ENCODE measurements at places on chromosomes 7 and 10.

DNA sequence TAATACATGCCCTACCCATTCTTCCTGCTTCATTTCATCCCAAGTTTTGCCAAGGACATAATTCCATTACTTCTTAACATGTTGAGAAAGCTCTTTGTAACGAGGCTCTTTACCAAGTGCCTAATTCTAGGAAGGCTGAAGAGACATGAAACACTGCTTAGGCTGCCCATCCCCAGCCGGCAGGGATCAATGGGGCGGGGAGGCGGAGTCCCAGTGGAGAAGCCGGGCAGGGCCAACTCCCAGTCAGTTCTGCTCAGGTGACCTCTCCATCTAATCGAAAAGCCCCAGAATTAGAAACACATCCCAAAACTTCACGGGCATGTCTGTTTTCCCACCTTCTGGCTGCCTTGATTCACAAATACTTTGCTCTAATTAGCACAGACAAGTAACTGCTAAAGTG, 89.5 kb upstream of the LYZL1 start:
- DNase-seq, result no peak

- no peak for DNase-seq
Observed at GRCh38 chr7:110964775-110965174, 126.2 kb upstream of the LRRN3 start.

DNA sequence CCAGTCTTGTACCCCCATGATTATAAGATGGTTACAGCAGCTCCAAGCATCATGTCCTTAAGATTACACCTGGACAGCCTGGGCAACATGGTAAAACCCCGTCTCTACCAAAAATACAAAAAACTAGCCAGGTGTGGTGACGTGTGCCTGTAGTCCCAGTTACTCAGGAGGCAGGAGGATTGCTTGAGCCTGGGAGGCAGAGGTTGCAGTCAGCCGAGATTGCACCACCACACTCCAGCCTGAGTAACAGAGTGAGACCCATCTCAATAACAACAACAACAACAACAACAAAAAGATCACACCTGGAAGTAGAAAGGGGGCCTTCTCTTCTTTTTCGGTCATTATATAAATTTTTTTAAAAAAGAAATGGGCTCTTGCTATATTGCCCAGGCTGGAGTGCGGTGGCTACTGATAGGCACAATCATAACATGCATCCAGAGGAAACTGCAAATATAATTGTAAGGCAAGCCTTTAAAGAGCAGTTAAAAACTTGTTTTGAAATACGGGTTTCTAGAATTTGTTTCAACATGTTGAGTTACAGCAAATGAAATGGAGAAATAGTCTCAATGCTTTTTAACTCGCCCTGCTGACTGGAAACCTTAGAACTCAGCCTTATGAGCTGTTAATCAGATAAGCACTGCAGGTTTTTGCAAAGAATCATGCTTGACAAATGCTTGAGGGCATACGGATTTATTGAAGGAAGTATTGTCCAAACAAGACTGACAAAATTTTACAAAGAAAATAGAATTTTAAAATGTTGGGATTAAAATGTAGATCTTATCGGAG, 4.7 kb upstream of the ENTPD7 start:
- DNase-seq, result no peak

GRCh38 chr10:18660816-18661431, 1.7 kb downstream of the ARL5B start:
- no peak for DNase-seq

DNA sequence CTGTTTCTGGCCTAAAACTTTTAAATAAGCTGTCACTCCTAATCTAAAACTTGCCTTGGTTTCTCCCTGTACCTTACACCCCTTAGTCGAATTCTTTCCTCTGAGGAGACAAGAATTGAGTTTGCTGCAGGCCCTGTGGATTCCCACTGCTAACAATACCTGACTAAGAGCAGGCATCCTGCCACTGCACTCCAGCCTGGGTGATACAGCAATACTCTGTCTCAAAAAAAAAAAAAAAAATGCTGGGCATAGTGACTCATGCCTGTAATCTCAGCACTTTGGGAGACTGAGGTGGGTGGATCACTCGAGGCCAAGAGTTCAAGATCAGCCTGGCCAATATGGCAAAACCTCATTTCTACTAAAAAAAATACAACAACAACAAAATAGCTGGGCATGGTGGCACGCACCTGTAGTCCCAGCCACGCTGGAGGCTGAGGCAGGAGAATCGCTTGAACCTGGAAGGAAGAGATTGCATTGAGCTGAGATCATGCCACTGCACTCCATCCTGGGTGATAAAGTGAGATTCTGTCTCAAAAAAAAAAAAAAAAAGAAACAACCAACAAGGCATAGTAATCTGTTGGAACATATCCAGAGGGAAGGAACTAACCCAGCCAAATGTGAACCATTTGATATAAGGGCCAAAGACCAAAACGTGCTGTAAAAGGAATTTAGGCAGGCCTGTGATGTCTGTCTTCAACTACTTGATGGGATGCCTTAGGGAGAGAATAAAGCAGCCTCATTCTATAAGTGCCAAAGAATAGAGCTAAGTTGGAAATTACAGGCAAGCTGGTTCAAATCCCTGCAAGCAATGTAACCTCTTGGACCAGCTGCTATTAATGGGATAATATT, 732.7 kb upstream of the AUTS2 start:
- no peak for DNase-seq

- no peak for DNase-seq
Observed at GRCh38 chr7:83562289-83562688, 86.7 kb downstream of the SEMA3E start.

DNA sequence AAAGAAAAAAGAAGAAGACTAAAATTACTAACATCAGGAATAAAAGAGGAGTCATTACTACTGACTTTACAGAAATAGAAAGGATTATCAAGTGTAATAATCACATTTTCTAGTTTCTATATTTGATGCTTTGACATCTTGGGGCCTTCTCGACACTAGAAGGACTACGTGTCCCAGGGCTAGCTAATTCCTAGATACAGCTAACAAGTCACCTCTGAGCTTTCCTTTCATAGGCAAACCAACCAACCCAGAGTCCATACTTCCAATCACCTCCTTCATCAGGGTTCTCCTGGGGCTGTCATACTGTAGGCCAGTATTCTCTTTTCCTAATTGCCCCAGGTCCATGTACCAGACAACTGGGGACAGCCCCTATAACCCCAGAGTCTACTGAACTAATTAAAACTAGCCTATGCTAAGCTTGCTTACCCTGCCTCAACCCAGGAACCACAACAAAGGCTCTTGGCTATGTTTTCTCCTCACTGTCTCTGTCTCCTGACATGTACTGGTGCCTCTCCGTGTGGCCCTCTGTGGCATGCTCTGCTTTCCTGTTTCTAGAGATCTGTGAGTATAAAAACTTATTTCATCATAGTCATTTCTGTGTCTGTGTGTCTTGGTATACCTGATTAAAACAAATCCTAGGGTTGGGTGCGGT, 6.7 kb upstream of the PARP12 start:
- DNase-seq, result no peak

DNA sequence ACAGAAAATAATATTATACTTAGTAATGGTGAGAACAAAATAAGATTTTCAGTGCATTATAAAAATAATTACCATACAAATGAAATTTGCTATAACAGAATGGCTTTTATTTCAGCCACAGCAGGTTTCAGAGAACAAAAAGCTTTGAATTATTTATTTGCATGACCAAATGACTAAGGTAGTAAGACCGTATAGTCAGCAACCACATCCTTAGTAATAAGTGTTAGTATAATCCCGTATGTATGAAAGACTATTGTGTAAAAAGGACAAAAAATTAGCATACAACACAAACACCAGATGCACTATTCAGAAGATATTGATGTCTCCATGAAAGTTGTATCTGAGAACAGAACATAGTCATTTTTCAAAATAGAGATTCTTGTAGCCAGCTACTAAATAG, 12.2 kb downstream of the PDZD8 start:
- no peak for DNase-seq

DNA sequence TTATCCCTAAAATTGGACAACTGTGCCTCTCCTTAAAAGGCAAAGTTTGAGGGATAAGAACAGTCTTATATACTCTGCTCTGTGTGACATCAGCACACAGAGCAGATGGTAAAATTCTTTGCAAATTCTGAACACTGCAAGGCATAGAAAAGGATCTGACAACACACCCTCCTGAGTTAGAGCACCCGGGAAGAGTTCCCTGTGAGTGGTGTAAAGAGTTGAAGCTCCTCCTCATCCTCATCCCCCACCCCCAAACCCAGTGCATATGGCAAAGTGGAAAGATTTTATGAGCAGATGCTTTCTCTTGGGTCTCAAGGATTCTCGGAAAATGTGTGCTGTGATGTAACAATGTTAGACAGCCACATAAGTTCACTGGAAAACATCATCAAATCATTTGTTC, 40.0 kb upstream of the DGKI start:
- DNase-seq, result no peak

GRCh38 chr7:19020062-19020461, 97.4 kb downstream of the TWIST1 start:
- DNase-seq, result no peak

DNA sequence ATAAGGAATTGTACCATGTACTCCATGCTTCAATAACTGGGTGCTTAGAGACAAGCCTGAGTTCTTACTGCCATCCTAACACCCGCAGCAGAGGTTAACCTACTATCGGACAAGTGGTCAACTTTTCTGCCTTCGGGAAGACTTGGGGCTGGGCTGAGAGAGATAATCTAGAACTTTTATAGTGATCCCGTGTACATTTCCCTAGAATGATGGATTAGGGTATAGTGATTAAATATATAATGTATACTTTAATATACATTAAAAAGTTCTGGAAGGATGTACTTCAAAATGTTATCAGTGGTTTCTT, 12.2 kb upstream of the HNRNPF start:
- no peak for DNase-seq

DNA sequence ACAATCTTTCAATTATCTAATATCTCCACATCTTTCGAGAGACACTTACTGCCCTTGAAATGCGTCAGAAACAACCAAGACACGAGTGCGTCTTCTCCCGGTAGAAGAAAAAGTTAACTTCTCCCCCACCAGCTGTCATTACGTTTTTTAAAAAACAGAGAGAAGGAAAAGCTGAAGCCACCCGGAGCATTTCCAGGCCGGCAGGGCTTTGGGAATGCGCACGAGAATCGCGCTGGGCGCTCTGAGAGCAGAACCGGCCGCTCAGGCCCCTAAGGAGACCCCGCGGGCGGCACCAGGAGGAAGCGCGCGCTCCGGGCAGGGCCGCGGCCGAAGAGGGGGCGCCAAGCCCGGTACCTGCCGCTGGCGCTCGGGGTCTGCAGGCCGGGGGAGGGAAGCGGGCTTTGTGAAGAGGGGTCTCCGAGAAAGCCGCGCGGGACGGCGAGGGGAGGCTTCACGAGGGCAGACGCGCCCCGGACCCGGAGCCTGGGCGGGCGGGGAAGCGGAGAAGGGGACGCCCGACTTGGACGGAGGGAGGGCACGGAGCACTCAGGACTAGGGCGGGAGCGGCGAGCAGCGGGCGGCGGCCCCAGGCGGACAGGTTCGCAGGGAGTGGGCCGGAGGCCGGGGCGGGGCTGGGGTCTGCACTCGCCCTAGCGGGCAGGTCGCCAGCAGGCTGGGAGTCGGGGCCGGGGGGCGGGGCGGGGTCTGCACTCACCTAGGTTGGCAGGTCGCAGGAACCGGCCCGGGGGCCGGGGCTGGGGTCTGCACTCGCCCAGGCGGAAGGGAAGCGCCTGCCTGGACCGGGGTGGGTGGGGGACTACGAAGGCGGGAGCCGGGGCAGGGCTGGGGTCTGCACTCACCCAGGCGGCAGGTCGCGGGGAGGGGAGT, 932 bp downstream of the ESYT2 start:
- DNase-seq, result no peak

DNA sequence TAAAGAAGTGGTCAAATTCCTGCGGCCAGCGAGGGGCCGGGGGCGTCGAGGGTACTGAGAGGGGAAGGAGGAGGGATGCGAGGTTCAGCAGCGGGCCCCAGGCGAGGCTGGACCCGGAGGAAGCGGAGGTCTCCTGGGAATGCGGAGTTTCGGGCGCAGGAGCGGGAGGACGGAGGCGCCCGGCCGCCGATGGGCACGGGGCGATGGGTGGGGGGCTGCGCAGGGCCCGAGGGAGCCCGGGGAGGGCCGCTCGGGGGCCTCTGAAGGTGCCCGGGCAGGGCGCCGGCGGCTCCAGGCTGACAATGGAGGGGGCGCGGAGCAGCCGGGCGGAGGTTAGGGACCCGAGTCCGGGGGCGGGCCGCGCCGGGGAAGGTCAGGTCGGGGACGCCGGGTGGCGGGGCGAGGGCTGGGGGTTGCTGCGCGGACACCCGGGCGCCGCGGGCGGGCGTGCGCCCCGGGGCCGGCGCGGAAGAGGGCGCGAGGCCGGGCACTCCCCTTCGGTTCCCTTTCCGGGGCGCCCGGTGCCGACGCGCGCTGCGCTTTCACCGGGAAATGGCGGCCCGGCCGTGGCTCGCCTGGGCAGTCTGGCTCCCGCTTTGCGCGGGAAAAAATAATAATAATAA, 683 bp downstream of the MACROH2A2 start:
- no peak for DNase-seq

DNA sequence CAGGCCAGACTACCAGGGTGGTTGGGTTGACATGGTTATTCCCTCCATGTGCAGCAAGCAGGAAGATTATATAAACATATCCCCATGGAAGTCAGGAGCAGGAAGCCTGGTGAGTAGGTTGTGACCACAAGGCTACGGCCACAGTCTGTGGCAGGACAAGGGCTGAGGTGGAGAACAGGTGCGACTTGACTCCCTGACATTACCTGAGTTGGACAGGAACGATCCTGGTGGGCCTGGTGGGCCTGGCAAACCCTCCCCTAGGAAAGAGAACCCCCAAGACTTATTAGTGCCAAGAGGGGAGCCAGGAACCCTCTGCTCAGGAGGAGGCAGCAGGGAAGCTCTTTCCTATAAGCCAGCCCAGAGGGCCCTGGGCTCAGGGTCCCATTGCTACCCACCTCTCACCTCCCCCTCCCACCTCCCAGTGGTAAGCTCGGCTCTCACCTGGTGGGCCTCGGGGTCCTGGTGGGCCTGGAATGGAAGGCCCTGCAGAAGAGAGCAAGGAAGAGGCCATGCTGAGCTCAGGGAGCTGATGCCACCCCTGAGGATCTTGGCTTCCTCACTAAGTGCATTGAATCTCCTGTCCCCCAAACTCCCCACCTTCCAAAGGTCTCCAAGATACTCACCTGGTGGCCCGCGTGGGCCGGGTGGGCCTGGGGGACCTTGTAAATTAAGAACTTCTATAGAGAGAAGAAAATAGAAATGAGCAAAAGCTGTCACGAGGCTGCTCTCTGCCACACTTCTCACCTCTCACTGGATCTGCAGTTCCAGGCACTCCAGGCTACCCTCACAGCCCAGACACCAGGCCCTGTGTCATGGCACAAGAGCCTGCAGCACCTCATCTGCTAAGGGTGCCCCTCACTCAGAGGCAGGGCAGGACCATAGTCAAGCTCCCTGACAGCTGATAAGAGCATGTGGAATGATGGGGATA, 44.6 kb downstream of the COL17A1 start:
- DNase-seq, result no peak

- DNase-seq, result no peak
Observed at GRCh38 chr10:33732161-33732680, 397.8 kb upstream of the NRP1 start.

- DNase-seq, result no peak
Observed at GRCh38 chr10:28492116-28492920, 40.6 kb upstream of the WAC start.

All from foreskin melanocyte (primary cell).